ENCODE measurements at places on chromosomes 6 and 20.
A peak's percentile ranks its signal among the peaks of the same experiment; 100 is the strongest.

- DNase-seq = no peak
Measured at GRCh38 chr6:116033687-116034303, 26.9 kb downstream of the FRK start.

GRCh38 chr20:20518263-20518662, 150.4 kb downstream of the INSM1 start:
- DNase-seq = no peak

DNA sequence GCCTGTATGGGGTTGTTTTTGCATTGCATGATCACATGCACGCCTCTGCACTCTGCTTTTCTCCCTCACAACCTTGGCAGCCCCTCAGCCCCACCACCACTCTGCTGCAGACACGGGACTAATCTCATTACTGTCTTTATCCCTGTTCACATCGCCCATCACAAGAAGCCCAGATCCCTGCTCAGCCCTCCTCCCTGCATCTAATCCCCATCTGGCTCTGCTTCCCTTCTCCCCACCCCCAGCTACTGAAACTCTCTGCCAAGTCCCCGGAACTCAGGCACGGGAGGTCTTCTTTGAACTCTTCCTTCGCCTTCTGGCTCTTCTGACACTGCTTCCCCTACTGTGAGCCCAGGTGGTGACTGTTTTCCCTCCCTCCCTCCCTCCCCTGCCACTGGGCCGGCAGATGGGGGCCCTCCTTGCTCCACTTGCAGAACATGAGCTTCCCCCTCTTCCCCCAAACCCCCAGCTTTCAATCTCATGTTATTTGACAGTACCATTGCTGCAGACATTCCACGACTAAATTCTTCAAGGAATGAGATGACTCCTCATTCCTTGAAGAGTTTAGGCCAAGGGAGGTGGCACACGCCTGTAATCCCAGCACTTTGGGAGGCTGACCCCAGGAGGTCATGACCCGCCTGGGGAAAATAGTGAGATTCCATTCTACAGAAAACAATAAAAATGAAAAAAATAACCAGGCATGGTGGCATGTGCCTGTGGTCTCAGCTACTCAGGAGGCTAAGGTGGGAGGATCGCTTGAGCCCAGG, 21.9 kb upstream of the TULP1 start:
- no peak for DNase-seq

DNA sequence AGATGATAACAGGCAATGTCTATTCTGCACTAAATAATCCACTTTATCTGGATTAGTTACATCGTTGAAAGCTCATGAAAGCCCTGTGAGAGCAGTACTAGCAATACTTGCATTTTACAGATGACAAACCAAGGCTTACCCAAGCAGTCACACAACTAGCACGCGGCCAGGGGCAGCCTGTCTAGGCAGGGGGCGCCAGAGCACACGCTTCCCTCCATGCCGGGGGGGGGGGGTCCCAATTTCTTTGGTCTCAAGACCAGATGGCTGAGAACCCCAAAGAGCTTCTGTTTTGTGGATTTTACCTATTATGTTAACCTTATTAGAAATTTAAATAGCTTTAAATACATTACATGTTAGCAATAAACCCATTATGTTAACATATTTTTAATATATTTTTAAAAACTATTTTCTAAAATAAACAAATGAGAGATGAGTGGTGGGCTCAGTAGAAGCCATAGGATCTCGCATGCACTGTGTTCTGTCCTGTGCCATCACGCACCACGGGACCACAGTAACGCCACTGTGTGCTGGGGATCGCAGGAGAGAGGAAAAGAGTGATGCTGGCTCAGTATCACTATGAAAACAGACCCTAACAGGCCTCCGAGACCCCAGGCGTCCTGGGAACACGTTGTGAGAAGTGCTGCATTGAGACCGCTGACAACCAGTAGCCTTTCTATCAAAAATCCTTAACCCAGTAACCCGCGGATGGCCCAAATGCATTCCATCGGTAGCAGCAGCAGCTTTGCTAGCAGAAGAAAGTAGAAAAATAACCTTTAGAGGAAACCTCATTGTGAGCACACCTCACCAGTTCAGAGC, 5.3 kb upstream of the PRR18 start:
- DNase-seq = no peak

GRCh38 chr6:11093376-11093625, 333 bp upstream of the SMIM13 start:
- DNase-seq = no peak

GRCh38 chr6:33905071-33905609, 101.3 kb upstream of the MLN start:
- DNase-seq = no peak

- DNase-seq = no peak
Measured at GRCh38 chr20:699811-700338, 24.3 kb upstream of the SCRT2 start.

DNA sequence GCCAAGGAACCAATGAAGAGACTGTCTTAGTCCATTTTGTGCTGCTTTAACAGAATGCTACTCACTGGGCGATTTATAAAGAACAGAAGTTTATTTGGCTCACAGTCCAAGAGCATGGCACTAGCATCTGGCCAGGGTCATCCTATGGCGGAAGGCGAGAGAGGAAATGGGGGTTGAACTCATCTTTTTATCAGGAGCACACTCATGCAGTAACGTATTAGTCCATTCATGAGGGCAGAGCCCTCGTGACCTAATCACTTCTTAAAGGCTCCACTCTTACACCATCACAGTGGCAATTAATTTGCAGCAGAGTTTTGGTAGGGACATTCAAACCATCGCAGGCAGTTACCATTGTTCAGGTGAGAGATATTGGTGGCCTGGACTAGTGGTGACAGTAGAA, 8.5 kb downstream of the ARFGEF2 start:
- DNase-seq = peak; percentile 69

DNA sequence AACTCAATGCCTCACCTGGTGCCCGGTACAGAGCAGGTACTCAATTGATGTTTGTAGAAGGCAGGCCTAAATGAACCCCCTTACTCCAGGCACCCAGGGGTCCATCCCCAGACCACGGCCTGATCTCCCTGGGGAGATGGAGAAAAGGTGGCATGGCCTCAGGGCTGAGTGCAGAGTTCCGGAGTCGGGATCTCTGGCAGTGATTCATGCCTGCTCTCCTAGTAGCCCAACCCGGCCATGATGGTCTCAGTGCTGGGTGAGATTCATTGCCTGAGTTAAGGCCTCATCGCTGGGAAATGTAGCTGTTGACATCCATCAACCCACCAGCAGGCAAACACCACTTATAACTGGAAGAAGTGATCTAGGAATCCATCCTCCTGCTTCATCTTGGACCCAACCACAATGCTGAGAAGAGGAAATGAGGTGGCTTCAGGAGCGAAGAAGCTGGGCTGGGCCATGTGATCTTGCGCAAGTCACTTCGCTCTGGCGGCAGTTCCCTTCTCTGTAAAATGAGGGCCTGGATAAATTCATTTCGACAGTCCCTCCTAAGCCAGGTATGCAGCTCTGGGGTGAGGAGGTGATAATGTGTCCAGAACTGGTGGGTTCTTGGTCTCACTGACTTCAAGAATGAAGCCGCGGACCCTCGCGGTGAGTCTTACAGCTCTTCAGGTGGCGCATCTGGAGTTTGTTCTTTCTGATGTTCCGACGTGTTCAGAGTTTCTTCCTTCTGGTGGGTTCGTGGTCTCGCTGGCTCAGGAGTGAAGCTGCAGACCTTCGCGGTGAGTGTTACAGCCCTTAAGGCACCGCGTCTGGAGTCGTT, 24.7 kb downstream of the ETV7 start:
- no peak for DNase-seq

- peak; percentile 76 for DNase-seq
Measured at GRCh38 chr6:90940812-90941481, 354.1 kb upstream of the MAP3K7 start.

DNA sequence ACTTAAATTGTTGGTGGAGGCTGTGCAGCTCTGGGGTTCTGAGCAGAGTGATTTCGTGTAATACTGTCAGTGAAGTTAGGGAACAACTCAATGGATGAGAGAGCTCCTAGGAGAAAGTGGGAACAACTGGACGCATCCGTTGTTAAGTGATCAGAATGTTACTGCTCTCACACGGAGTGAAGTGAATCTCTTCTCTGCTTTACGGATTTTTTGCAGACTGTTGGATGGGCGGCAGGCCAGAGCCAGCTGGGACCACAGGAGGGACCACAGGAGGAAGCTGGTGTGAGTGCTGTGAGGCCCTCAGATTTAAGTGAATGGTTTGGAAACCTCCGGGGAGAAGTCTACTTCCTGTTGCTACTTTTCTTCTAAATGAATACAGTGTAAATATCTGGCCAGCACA, 23.7 kb upstream of the PPP1R14C start:
- no peak for DNase-seq

GRCh38 chr6:18207438-18207837, 52.2 kb downstream of the KDM1B start:
- no peak for DNase-seq
